ENCODE measurements at places on chromosomes 3 and 15. TPM values are rescaled to one million over a fixed set of nuclear protein-coding genes. Genes with fewer than 3 reads are reported as not detected.

Gene ATOSA
- total RNA-seq: 69.0 TPM

Gene AMIGO3
- not detected for total RNA-seq

Gene GRIP2
- 1.2 TPM for total RNA-seq

Gene GREM1
- not detected for total RNA-seq

Gene CHST2
- 32.4 TPM for total RNA-seq

Gene WWTR1
- total RNA-seq: 43.5 TPM

Gene P3H2
- 114 TPM for total RNA-seq

Gene TNFSF10
- total RNA-seq: 90.5 TPM

Gene WDR53
- 13.0 TPM for total RNA-seq

Gene MIX23
- total RNA-seq: 19.3 TPM

Gene AGTR1
- total RNA-seq: 14.4 TPM

Gene HIGD2B
- total RNA-seq: not detected

Gene CEMIP
- total RNA-seq: 3.0 TPM

Gene IL20RB
- 0.65 TPM for total RNA-seq

Gene OXTR
- total RNA-seq: 0.67 TPM

Gene OCA2
- total RNA-seq: 1.0 TPM

Gene WNT5A
- total RNA-seq: 20.4 TPM

Gene LIPH
- total RNA-seq: 0.92 TPM

Gene CTXND1
- total RNA-seq: 1.2 TPM

Gene MST1R
- 1.1 TPM for total RNA-seq

Gene GPR156
- 0.18 TPM for total RNA-seq

Gene LAMB2
- total RNA-seq: 331 TPM

Gene NRROS
- 33.2 TPM for total RNA-seq

Gene CPNE4
- total RNA-seq: 1.0 TPM

Gene RAB6B
- 20.4 TPM for total RNA-seq

Gene RETNLB
- not detected for total RNA-seq

Gene ZNF501
- 5.8 TPM for total RNA-seq

Gene TM4SF4
- not detected for total RNA-seq

Gene PDHB
- 46.6 TPM for total RNA-seq

Gene CRYGS
- 7.2 TPM for total RNA-seq

Gene C2CD4A
- total RNA-seq: not detected

Gene SMCO1
- not detected for total RNA-seq

Gene NR1I2
- total RNA-seq: 0.75 TPM

Gene MEGF11
- not detected for total RNA-seq

Gene NDUFB4
- 69.5 TPM for total RNA-seq

Gene LTK
- total RNA-seq: 2.4 TPM

Gene KLHL40
- total RNA-seq: not detected

Gene ADGRG7
- not detected for total RNA-seq

Gene CDCP1
- total RNA-seq: 1.0 TPM

Gene SLCO2A1
- total RNA-seq: 20.2 TPM

Gene GABRR3
- total RNA-seq: not detected

Gene POTEB
- total RNA-seq: not detected

Gene RPL32
- 1,504 TPM for total RNA-seq

Gene TLR9
- total RNA-seq: 3.7 TPM

Gene GPR62
- total RNA-seq: 0.39 TPM

Gene LRRC31
- total RNA-seq: 0.49 TPM

Gene CADM2
- 3.1 TPM for total RNA-seq

Gene STRC
- total RNA-seq: 0.52 TPM

Gene SMC4
- total RNA-seq: 51.6 TPM

Gene CORO2B
- total RNA-seq: 3.6 TPM

Gene CASR
- 0.22 TPM for total RNA-seq

Data from spleen (tissue), 13 donors.